PC-3 (cell line): ENCODE measurements at places on chromosomes 13 and 19. TPM values are rescaled to one million over a fixed set of nuclear protein-coding genes. Genes with fewer than 3 reads are reported as not detected.
A peak's percentile ranks its signal among the peaks of the same experiment; 100 is the strongest.

The LACC1 gene
- total RNA-seq = 0.86 and 1.2 TPM in 2 replicates

The RASL11A gene
- 43.3 and 59.7 TPM in 2 replicates for total RNA-seq

The APC2 gene
- 0.29 and 1.4 TPM in 2 replicates for total RNA-seq

- peaks cover 24% of the 10 kb centered on the region for H3K36me3 ChIP-seq
- H3K4me1 ChIP-seq = peaks cover 35% of the 10 kb centered on the region
- no peaks in the 10 kb centered on the region for H3K27me3 ChIP-seq
- H3K27ac ChIP-seq = peak overlapping the region; percentile 84; the same call in 1 of the 2 replicates
These were observed 477 bp downstream of the LNX2 start for GRCh38 chr13:27619728-27620376.

DNA sequence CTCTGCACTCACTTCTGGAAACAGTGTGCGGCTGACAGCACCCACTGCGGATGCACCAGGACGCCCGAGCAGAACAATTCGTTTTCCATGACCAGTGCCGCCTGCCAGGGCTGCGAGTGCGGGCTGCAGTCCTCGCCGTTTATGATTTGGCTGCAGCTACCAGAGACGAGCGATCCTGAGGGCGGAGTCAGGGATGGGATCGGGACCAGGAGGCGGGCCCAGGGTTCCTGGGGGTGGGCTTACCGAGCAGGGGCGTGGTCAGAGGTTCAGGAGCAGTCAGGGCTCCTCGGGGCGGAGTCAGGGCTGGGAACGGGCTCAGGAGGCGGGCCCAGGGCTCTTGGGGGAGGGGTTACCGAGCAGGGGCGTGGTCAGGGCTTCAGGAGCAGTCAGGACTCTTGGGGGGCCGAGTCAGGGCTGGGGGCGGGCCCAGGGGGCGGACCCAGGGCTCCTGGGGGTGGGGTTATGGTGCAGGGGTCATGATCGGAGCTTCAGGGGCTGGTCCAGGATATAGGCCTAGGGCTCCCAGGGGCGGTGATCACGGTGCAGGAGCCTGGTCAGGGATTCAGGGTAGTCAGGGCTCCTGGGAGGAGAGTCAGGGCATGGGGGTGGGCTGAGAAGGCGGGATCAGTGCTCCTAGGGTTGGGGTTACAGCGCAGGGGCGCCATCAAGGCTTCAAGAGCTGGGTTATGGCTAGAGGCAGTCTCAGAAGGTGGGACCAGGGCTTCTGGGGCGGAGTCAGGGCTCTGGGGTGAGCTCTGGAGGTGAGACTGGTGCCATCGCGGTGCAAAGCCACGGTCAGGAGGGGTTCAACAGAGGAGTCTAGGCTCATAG, 1.7 kb downstream of the KLK4 start:
- no peak overlapping the region for H3K27ac ChIP-seq
- DNase-seq = peak; percentile 86
- H3K4me3 ChIP-seq = peak overlapping the region; percentile 45; the same call in 1 of the 2 replicates
- no peaks in the 10 kb centered on the region; the same call in 1 of the 2 replicates for H3K4me1 ChIP-seq
- peaks cover 73% of the 10 kb centered on the region for H3K27me3 ChIP-seq

- H3K27ac ChIP-seq = no peak overlapping the region
- no peaks in the 10 kb centered on the region for H3K27me3 ChIP-seq
- peak; percentile 32 for DNase-seq
- H3K4me1 ChIP-seq = peaks cover 18% of the 10 kb centered on the region
These were observed 10.2 kb downstream of the C19orf25 start for GRCh38 chr19:1468821-1469254.

The WDR88 gene
- not detected in 2 replicates for total RNA-seq

The SAFB2 gene
- total RNA-seq = 77.5 and 101 TPM in 2 replicates

The SELENOV gene
- total RNA-seq = not detected in 2 replicates

- no peaks in the 10 kb centered on the region for H3K27me3 ChIP-seq
- peaks cover 30% of the 10 kb centered on the region for H3K4me1 ChIP-seq
- peak overlapping the region; percentile 53 for H3K27ac ChIP-seq
- DNase-seq = peak; percentile 61
- peak overlapping the region; percentile 84 for H3K4me3 ChIP-seq
- no peaks in the 10 kb centered on the region for H3K36me3 ChIP-seq
These were observed 6.8 kb upstream of the DGKH start for GRCh38 chr13:42041684-42042035.

DNA sequence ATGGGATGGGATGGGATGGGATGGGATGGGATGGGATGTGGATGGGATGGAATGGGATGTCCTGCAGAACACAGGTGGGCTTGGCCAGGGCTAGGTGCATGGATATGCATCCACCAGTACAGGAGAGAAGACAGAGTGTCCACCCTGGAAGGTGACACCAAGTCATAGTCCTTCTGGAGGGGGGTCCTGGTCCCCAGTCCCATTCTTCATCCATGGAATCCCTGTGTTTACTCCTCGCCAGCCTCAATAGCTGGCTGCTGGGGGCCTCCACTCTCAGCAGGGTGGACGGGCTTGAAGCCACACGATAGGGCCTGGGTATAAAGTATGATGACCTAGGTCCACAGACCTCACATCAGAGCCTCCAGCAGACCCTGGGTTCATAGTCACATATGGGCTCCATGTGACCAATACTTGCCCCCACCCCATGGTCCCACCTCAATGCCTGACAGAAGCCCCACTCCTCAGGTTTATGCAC, 40.1 kb downstream of the RFX2 start:
- peaks cover 24% of the 10 kb centered on the region for H3K4me1 ChIP-seq
- no peak overlapping the region for H3K4me3 ChIP-seq
- no peak overlapping the region for H3K27ac ChIP-seq
- no peak for DNase-seq
- no peaks in the 10 kb centered on the region for H3K27me3 ChIP-seq

DNA sequence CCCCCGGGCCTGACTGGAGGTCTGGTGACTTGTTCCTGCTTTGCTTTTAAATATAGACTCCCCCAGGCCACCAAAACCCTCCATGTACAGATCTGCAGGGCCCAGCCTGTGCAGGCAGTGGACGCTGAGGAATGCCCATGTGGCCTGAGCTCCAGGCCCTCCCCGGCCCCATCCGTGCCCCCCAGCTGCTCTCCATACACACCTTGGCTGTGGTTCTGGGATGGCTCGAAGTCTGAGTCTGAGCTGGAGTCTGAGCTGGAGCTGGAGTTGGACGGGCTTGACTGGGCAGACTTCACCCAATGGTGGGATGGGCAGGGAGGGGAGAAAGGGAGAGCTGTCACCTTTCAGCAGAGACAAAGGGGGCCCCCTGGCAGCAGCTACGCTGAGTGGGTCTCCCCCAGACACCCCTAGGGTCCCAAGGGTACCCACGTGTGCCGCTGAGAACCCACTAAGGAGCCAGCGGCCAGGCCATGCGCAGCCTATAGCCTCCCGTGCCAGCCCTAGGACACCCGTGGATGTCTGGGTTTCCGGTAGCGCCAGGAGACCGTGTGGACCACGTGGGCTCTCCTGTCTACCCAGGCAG, 61.9 kb downstream of the MLLT1 start:
- DNase-seq = no peak
- H3K4me3 ChIP-seq = no peak overlapping the region
- H3K27ac ChIP-seq = no peak overlapping the region
- H3K27me3 ChIP-seq = no peaks in the 10 kb centered on the region
- H3K36me3 ChIP-seq = peaks cover 8% of the 10 kb centered on the region; the same call in 1 of the 2 replicates

DNA sequence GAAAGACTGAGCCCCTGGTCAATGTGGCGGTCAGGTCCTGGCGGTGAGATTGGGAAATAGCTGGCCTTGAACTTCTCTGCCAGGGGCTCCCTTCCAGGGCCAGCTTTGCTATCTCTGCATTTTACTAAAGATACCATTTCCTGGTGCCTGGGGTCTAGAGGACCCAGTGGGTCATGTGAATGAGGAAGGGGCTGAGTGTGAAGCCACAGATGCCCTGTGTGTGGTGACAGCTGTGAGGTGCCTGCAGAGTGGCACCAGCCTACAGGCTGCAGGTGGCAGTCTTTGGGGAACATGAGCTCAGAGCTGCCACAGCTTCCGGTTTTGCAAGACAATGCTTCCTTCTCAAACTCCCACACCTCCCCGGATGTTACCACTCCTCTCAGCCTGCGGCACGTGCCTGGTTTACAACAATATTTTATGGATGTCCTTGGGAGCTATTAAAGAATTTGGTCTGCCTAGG, 5.2 kb upstream of the MLNR start:
- no peaks in the 10 kb centered on the region for H3K4me1 ChIP-seq
- H3K4me3 ChIP-seq = no peak overlapping the region
- DNase-seq = peak; percentile 11
- H3K27me3 ChIP-seq = no peaks in the 10 kb centered on the region

The TIMM50 gene
- 97.2 and 123 TPM in 2 replicates for total RNA-seq

DNA sequence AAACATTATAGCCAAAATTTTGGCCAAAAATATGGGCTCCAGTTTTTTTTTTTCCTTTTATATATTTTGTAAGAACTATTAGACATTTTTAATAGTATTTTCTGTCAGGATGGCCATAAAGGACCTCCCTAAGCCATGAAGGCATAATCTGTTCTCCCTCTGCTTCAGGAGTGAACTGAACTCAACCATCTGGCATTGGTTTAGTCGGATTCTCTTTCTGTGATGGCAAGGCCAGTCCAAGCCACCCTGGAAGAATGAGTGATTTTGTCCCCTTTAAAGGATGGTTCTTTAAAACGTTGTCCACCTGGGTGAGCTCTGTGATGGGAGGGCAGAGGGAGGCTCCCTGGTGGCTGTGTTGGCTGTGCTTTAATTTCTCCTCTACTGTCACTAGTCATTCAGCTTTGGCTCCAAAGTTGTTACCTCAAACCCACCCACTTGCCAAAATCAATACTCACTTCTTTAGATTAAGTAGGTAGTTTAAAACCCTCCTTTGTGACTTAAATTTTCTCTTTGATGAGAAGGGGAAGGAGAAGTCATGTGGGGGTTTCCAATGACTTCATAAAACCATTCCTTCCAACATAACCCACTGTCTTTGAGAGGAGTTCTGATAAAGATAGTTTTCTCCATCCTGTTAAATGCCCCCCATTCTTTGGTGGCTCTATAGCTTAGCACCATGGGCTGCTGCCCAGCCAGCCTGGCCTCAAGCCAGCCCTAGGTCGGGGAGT, 4.4 kb downstream of the TNFRSF19 start:
- no peak for DNase-seq
- no peaks in the 10 kb centered on the region for H3K27me3 ChIP-seq
- H3K4me1 ChIP-seq = peaks cover 19% of the 10 kb centered on the region; the same call in 1 of the 2 replicates
- H3K27ac ChIP-seq = no peak overlapping the region
- H3K4me3 ChIP-seq = no peak overlapping the region
- H3K36me3 ChIP-seq = no peaks in the 10 kb centered on the region

DNA sequence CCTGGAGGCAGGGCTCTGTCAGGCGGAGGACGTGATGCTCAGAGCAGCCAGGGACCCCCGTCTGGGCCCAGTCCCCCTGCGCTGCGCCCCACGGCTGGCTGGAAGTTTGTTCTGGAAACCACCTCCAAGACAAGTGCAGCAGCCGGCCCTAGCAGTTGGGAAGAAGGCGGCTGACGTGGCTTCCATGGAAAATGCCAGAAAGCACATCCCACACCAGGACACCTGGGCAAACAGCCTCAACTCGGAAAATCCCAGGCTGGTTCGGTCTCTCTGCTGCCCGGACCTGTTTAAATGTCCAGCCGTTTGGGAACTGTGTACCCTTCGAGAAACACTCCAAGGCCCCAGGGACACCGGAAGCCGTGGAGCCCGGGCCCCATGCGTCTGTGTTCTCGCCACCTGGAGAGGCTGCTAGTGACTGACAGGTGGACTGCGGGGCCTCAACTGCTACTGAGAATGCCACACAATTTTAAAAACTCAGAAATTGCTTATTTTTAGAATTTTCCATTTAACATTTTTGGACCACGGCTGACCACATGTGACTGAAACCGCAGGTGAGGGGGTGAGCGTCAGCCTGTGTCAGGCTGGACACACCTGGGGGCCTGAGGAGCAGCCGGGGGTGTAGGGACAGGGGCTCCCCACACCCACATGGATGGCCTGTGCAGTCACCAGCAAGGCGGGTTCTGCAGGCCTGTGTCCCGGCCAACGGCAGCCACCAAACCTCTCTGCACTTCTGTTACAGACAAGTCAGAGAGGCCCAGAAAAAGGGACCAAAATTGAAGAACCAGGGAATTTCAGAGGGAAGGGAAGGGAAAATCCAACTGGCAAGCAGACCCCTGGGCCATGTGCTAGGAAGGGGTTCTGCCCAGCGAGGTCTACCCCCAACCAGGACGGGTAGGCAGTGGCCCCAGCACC, 31.7 kb downstream of the RASA3 start:
- H3K36me3 ChIP-seq = no peaks in the 10 kb centered on the region
- no peak overlapping the region for H3K4me3 ChIP-seq
- no peak overlapping the region for H3K27ac ChIP-seq

The SPIB gene
- total RNA-seq = not detected in 2 replicates

- H3K27ac ChIP-seq = no peak overlapping the region
- H3K27me3 ChIP-seq = no peaks in the 10 kb centered on the region
- H3K4me1 ChIP-seq = no peaks in the 10 kb centered on the region
- H3K36me3 ChIP-seq = no peaks in the 10 kb centered on the region
These were observed 151.6 kb downstream of the ZNF486 start for GRCh38 chr19:20318616-20319015.

- 0 out of 2 replicates have a peak, but pooled peaks cover 3% of the 10 kb centered on the region for H3K4me1 ChIP-seq
- H3K36me3 ChIP-seq = no peaks in the 10 kb centered on the region
- no peak for DNase-seq
- no peaks in the 10 kb centered on the region for H3K27me3 ChIP-seq
These were observed 143.9 kb downstream of the KATNAL1 start for GRCh38 chr13:30163441-30163840.

DNA sequence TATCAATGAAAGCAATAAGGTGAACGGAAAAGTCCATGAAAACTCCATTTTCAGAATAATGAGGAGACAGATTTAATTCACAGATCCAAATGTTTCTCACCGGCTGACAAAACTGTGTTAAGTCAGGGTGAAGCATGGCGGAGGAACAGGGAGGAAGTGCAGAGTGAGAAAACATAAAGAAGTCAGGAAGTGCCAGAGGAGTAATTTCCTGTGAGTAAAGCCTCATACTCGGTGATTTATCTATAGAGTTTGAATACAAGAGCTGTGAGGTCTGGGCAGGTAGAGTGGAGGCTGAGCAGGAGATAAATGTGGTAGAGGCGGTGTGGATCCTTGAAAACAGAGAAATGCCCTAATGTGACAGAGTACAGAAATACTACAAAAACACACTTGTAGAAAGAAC, 11.4 kb downstream of the CARD8 start:
- peaks cover 6% of the 10 kb centered on the region; the same call in 1 of the 2 replicates for H3K4me1 ChIP-seq
- H3K27ac ChIP-seq = no peak overlapping the region
- no peaks in the 10 kb centered on the region for H3K27me3 ChIP-seq
- no peaks in the 10 kb centered on the region for H3K36me3 ChIP-seq
- DNase-seq = peak; percentile 12
- H3K4me3 ChIP-seq = no peak overlapping the region

The GARIN5A gene
- 3.5 and 6.2 TPM in 2 replicates for total RNA-seq

The CNN1 gene
- 0.77 TPM in 1 of 2 replicates, not detected in the other for total RNA-seq

The NMRK2 gene
- total RNA-seq = not detected in 2 replicates

The LRP3 gene
- 20.4 and 25.9 TPM in 2 replicates for total RNA-seq
